ENCODE measurements at places on chromosomes 2 and 18.

DNA sequence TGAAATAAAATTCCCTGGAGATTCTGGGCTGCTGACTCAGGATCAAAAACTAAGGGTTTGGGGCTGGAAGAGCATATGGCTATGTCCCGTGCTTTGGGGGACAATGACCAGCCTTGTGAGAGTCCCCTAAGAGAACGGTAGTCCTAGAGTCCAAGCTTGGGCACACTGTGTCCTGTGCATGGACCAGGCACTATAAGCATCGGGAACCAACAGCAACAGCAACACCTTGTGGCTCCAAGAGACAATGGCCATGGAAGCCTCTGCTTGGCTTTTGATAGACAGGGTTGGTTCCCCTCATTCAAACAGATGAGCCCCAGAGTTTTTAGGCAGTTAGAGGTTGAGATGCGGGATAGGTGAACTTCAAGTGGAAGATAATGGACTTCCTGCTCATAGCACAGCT is 294.4 kb upstream of the CHAC2 start:
- no peak for DNase-seq

GRCh38 chr18:48929212-48929612 is 21.6 kb downstream of the SMAD7 start:
- no peak for DNase-seq

GRCh38 chr2:147844697-147845410 is at the start of gene ACVR2A:
Gene ACVR2A (plus strand): TSS chr2:147845029. CDS start chr2:147845153, 124 bp downstream.
- DNase-seq: peak; percentile 54

- DNase-seq: no peak
Measured at GRCh38 chr2:238813109-238813508, 34.8 kb upstream of the TWIST2 start.

- no peak for DNase-seq
Measured at GRCh38 chr2:15841776-15842560, 98.4 kb upstream of the MYCN start.

GRCh38 chr2:224532441-224532840 is 52.7 kb downstream of the CUL3 start:
- DNase-seq: no peak

- no peak for DNase-seq
Measured at GRCh38 chr2:120497261-120497977, 151.5 kb downstream of the INHBB start.

DNA sequence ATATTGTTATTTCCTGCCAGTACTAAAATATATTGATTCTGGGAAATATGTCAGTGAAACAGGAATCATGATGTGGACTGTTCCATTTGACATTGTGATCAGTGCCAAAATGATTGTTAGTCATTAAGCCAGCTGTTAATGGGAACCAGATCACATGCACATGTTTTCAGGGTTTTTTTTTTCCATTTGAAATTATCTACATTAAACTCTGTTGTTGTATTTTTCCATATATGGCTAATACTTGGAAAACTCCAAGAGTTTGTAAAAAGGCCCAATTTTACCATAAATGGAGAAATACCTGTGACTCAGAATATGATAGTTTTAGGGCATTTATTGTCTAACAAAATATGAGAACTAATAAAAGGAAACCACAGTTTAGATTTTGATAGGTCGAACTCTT is 13.4 kb downstream of the ITGAV start:
- no peak for DNase-seq

- no peak for DNase-seq
Measured at GRCh38 chr2:153268941-153269461, 209.6 kb downstream of the RPRM start.

DNA sequence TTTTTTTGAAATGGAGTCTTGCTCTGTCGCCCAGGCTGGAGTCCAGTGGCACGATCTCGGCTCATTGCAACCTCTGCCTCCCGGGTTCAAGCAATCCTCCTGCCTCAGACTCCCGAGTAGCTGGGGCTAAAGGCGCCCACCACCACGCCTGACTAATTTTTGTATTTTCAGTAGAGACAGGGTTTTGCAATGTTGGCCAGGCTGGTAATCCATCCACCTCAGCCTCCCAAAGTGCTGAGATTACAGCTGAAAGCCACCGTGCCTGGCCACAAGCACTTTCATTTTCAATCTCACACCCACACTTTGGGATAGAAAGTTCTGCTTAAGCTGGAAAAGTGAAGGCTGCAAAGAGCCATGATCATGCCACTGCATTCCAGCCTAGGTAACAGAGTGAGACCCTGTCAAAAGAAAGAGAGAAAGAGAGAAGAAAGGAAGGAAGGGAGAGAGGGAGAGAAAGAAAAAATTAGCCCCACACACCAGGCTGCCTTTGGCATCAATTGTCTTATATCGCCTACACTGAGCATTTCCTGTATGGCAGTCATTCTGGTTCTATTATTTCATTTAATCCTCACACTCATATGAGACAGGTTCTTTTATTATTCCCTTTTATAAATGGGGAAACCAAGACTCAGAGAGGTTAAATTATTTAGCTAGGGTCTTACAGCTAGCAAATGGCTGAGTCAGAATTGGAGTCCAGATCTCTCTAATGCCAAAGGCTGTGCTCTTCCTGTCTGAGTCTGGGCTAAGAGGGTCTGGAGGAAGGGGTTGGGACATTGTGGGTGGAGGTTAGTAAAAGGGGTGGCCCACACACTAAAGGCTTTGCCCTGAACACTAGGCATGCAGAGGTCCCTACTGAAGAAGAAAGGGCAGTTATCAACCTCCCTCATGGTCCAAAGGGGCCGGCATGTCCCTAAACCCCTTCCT is 37.9 kb upstream of the PKDCC start:
- peak; percentile 32 for DNase-seq

GRCh38 chr18:26255695-26256622 is 29.7 kb downstream of the TAF4B start:
- no peak for DNase-seq

DNA sequence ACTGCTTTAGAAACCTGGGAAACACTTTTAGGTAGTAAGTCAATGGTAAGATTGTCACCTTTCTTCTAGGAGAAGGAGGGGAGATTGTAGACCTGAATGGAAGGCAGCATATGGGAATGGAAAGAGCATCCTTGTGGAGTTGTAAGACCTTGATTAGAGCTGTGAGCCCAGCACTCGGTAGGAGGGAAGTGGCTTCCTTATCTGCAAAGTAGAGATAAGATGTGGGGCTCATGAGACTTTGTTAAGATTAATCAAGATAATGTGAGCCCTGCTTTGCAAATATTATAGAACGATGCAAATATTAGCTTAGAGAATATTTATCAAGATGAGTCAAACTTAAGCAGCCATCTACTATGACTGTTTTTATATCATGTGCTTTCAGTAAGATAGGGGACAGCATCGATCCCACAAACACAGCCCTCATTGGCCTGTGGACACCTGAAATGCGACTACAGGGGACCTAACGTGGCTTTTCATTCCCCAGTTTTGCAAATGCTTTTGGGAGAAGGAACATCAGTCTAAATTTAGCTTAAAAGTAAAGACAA is 243.7 kb downstream of the LTBP1 start:
- DNase-seq: no peak

DNA sequence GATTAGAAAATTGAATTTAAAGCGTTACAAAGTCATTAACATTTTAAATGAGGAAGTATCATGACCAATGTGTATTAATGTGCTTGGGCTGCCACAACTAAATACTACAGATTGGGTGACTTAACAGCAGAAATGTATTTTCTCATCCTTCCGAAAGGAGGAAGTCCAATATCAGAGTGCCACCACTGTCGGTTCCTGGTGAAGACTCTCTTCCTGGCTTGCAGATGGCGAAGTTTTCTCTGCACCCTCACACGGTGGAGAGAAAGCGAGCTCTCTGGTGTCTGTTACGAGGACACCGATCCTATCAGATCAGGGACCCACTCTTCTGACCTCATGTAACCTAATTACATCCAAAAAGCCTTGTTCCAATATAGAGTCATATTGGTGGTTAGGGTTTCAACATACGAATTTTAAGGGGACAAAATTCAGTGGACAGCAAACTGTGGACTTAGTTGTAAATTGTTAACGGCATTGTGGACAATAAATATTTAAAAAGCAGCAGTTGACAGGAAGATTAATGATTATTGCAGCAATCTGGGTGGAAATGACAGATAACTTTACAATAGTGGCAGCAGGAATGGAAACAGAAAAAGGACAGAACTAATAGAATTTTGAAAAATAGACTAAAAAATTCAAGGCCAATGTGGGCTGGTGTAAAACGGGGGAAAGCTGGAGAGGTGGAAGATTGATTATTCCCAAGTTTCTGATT is 35.1 kb upstream of the CYRIA start:
- no peak for DNase-seq

- no peak for DNase-seq
Measured at GRCh38 chr18:8794156-8794933, 89.0 kb downstream of the MTCL1 start.

DNA sequence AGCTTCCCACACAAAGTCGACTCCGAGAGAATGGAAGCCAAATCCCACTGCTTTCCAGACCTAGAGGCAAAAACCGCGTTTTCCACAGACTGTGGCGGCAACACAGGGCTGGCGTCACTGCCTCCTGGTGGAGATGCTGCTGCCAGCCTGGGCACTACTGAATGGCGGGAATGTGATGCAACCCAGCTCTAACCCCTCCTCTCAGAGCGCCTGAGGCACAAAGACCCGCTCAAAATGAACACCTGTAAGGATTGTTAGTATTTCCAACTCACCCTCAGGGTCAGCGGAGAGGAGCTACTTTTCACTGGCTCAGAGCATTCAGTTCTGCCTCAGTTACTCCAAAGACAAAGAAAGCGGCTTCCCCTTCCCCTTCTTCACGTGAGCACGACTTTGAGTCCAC is 548.0 kb upstream of the SALL3 start:
- DNase-seq: no peak

- no peak for DNase-seq
Measured at GRCh38 chr18:77544792-77545191, 295.1 kb downstream of the GALR1 start.

DNA sequence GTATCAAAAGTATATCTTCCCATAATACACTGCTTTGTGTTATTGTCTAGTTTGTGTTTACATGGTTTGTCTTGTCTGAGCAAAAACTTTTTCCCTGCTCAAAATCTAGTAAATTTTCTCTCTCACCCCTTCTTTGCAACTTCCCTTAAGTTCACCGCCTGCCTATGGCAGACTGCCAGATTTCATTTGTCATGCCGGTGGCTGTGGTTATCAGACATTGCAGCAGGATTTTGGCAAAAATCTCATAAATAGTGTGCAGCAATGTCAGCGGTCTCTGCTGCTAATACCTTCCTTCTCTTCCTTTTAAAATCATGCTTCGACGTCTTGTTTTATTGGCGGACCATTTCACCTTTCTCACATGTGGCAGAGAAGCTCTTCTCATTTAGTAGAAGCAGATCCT is 45.6 kb upstream of the TMEM178A start:
- DNase-seq: peak; percentile 35

GRCh38 chr18:47593744-47594472 is 336.6 kb downstream of the SMAD2 start:
- DNase-seq: no peak

- DNase-seq: peak; percentile 74
Measured at GRCh38 chr2:68185541-68186164, 28.0 kb downstream of the PNO1 start.

- DNase-seq: no peak
Measured at GRCh38 chr2:239813261-239814115, 211.7 kb downstream of the NDUFA10 start.

- no peak for DNase-seq
Measured at GRCh38 chr2:238100049-238100820, at the start of gene ESPNL. Gene ESPNL (plus strand): TSS chr2:238100340. CDS start chr2:238100420, 80 bp downstream.

DNA sequence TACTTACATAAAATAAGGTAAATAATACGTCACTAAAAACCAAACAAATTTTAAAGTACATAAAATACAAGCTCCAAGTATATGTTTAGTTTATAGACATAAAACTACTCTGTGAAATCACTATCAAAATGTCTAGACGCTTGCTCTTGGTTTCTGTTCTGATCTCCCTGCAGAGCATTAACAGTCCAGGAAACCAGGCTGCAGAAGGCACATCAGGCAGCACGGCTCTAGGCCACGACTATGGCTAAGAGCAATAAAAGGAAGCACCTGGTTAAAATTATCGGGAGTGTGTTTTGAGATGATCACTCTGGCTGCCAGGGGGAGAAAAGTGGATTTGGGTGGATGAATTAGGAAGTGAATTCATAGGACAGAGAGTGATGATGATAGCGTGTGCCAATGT is 196.0 kb upstream of the SPHKAP start:
- no peak for DNase-seq

GRCh38 chr2:166609183-166609959 is 115.3 kb upstream of the SCN7A start:
- no peak for DNase-seq

DNA sequence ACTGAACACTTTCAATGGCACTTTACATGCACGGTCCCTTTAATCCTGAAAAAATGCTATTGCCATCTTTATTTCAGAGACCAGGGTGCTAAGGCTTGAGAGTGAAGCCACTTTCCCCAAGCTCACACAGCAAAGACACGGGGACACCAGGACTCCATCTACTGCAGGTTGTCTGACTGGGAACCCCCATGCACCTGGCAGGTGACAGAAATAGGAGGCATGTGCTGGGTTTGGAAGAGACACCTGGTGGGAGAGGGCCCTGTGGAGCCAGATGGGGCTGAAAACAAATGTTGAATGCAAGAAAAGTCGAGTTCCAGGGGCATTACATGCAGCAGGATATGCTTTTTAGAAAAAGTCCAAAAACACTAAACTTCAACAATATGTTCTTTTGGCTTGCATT is 5.2 kb upstream of the EHD3 start:
- no peak for DNase-seq

DNA sequence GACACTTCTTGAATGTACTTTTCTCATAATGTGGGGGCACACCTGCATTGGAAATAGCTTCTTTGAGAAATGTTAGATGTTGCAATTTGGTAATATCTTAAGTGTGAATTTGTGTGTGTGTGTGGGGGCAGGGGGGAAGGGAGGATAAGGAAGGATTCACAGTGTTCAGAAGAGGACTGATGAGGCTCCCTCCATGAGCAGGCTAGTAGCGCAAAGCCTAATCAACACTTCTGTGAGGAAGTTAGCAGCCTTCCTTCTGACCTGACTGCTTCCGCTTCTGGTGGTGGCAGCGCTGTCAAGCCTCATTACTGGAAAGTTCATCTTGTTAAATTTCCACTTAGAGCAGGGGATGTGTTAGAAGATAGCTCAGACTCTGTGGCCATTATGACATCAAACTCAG is 295.4 kb upstream of the SPRED2 start:
- DNase-seq: no peak

DNA sequence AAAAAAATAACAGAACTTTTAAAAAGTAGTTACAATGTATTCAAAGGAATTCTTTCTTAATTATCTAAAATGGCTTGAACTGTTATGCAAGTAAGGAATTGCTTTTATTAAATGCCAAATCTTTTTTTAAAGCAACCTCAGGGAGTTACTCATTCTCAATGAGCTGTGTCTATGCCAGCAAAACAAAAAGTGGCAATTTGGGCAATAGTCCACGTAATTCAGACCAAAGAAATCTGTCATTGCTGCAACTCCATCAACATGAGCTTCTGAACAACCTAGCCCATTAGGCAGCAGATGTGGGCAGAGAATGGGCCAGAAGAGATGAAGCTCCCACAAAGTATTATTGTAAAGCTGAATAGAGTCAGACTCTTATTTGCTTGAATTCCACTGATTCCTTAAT is 118.4 kb downstream of the ALK start:
- DNase-seq: no peak

GRCh38 chr2:30580391-30580790 is 133.3 kb downstream of the LCLAT1 start:
- no peak for DNase-seq

GRCh38 chr2:2134037-2134436 is 197.0 kb downstream of the MYT1L start:
- no peak for DNase-seq

Data from activated T-cell treated with anti-CD3 and anti-CD28 coated beads, Interleukin-2, amount 50 U/mL, for 48 hours (primary cell).